ENCODE measurements at places on chromosomes 3 and 15. TPM values are rescaled to one million over a fixed set of nuclear protein-coding genes. Genes with fewer than 3 reads are reported as not detected.
A peak's percentile ranks its signal among the peaks of the same experiment; 100 is the strongest.

Gene MME
- 0.04 TPM for total RNA-seq

Gene GPR171
- total RNA-seq, result 188 TPM

Gene ALG1L2
- 1.1 TPM for total RNA-seq

Gene FSIP1
- 0.63 TPM for total RNA-seq

Gene ARPIN
- 0.02 TPM for total RNA-seq

Gene INAFM2
- total RNA-seq, result 15.3 TPM

GRCh38 chr15:45704329-45705249, 69.8 kb downstream of the SQOR start:
- peak; percentile 4 for DNase-seq

GRCh38 chr3:9915254-9916141, 1.4 kb upstream of the IL17RC start:
- DNase-seq, result no peak

GRCh38 chr3:31166249-31166885, 271.9 kb upstream of the GADL1 start:
- DNase-seq, result no peak

DNA sequence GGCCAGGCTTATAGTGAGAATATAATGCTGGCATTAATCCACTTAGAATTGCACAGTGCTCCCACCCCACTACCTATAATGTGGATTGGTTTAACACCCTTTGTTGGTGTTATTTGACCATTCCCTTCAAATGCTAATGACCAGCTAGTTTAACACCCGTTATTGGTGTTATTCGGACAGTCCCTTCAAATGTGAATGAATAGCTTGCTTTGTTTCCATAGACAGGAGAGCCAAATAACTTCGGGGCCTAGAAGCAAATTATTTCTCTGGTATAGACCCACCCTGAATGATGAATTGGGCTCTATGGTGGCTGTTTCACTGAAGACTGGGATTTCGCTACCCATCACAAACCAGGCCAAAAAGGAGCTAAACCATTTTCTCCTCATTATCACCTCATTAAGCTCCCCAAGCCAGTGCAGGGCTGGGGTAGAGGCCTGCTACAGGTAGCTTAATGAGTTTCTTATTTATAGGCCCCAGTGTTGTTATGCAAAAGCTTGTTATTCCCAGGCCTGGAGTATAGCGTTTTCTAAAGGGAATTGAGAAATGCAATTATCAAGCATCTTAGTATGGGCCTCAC, 494.1 kb upstream of the DPH6 start:
- DNase-seq, result no peak

- DNase-seq, result no peak
These were observed 845.4 kb downstream of the NAALADL2 start for GRCh38 chr3:175704366-175705055.

GRCh38 chr3:129118745-129119144, 2.9 kb downstream of the RAB43 start:
- DNase-seq, result peak; percentile 19

GRCh38 chr15:68626739-68627138, 47.9 kb downstream of the CORO2B start:
- no peak for DNase-seq

- peak; percentile 35 for DNase-seq
These were observed 48.4 kb downstream of the GOLIM4 start for GRCh38 chr3:168047190-168047795.

- no peak for DNase-seq
These were observed 19.8 kb upstream of the PIGZ start for GRCh38 chr3:196988241-196989029.

DNA sequence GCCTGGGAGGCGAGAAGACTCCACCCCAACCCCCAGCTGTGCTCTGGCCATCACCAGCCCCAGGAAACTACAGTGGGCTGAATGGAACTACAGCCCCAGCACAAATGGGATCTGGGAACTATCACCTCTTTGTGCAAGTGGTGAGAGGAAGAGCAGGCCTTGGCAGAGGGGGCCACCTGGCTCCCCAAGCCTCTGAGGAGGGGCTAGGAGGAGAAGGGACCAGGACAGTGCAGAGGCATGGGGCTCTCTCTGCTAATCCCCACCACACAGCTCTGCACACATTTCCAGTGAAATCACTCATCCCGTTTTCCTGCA, 31.6 kb downstream of the KY start:
- no peak for DNase-seq

DNA sequence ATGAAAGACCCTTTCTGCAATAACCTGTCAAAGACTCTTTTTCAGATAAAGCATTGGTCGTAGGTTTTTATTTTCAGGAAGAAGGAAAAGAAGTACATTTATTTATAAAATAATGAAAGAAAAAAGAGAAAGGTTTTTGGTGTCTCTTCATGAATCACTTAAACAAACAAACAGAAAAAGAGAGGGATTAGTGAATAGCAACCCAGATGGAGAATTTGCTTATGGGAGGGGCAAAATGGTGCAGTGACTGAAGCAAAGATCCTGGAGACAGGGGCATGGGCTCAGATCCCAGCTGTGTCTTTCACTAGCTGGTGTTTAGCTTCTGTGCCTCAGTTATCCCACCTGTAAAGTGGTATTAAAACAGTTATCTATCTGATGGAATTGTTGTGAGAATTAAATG, 78.6 kb upstream of the PFN2 start:
- no peak for DNase-seq
